Activated T-helper 1 cell treated with Interleukin-2 at 50 U/mL for 16 hours (primary cell): ENCODE measurements at places on chromosomes 7 and 10.

DNA sequence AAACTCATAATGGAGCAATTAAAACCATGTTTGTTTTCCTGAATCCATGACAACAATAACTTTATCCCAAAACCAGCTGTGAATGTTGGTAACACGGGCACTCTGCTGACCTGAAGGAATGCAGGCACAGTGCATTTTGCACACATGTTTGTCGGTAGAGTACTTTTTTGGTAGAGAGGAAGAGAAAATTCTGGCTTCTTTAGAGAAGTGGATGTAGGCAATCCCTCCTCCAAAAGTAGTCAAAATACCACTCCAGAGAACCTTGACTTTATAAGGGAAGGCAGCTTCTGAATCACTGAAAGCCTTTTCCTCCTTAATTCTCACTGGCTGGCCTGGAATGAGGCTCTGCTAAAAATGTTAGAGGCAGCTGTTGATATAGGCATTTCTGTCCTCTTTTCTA is 15.8 kb upstream of the ACTA2 start:
- DNase-seq = no peak

- no peak for DNase-seq
Measured at GRCh38 chr7:135645296-135645904, 16.9 kb upstream of the STMP1 start.

- no peak for DNase-seq
Measured at GRCh38 chr7:47392241-47392759, 189.6 kb downstream of the TNS3 start.

GRCh38 chr10:34139559-34139958 is 675.5 kb downstream of the PARD3 start:
- DNase-seq = no peak

DNA sequence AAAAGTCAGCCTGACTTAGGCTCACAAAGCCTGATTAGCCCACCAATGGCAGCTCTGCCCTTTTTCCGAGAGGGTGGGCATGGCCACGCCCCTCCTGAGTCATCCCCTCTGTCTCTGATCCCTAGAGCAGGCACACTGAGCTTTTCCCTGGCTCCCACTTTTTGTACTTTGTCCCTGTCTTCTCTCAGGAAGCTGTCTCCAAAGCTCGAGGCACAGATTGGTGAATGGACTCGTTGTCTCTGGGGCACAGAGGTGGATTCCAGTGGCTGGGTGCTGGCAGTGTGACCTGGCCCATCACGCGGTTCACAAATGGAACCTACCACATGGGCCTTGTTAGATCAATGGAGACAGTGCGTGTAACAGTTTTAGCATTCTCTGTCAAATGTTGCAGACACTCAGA is 313.5 kb downstream of the WDR37 start:
- DNase-seq = no peak

DNA sequence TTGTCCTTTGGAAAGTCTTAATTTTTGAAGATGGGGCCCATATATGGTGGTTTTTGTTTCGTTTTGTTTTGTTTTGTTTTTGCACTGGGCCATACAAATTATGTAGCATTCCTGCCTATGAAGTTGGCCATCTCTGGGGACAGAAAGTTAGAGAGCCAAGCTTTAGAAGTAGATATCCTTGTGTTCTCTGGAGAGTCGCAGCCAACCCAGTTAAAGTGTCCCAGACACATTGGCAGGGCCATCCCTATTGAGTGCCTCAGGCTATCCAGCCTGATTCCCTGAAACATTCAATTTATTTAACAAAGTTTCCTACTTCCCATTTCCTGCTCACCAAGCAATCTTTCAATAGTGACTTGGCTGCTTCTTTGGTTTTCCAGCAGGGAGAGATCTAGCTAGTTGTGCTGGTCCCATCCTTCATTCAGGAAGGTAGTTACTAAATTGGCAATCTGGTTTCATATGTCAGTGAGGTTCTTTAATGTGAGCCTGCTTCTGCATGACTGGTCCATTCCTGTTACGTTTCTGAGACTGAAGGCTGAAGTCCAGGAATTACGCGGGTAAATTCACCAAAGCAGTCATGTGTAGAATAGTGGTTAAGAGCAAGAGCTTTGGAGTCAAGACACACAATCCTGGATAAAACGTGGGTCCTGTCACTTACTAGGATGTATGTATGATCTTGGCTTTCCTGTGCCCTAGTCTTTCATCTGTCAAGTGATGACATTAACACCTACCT is 49.3 kb upstream of the HBP1 start:
- no peak for DNase-seq

DNA sequence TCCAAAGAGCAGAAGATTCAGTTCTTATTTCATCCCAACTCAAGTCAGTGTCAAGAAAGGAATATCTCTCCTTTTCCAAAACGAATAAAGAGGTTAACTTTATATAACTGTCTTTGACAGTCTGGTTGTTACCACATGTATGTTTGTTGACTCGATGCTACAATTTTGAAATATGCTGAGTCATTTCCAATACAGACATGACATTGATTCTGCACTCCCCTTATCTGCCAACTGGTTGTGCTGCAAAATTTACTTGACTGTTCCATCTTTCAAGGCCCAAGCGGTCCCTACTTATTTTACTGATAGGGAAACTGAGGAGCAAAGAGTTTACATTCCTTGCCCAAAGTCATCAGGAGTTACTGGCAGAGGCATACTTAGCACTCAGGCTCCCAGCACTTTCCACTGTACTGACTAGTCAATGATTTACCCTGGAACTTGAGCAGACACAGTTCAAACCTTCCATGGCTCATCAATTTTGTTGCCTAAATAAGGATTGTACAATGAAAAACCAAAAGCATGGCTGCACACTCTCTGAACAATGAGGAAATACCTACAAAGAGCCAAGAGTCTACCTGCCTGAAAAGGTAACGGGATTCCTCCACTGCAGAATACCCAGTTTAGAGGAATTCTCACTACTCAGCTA is 52.8 kb downstream of the ABLIM1 start:
- no peak for DNase-seq
